Peyer's patch (tissue), 4 donors: ENCODE measurements at places on chromosomes 3 and 15. TPM values are rescaled to one million over a fixed set of nuclear protein-coding genes. Genes with fewer than 3 reads are reported as not detected.

DNA sequence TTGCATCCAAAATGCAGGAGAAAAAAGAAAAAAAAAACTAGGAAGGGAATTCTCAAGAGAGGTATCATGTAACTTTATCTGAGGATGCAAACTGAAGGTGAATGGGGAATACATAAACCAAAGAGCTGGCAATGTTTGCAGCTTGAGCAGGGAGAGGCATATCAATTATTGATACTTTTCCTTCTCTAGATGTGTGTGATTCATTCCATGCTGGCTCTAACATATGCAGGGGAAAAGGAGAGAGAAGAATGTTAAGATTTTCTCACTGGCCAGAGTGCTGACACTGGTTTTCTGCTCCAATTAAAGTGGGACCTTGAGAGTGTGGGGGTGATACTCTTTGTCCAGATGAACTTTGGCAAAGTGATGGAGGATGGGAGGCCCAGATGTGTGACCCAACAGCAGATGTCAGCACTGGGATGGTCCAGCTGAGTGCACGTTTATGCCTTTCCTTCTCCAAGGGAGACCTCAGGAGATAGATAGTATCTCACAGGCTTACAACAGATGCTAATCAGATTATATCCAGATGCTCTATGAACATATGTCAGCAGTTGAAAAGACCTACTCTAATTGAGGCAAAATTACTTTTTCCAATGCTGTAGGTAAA is 50.0 kb upstream of the PSMD6 start:
- no peak for DNase-seq

DNA sequence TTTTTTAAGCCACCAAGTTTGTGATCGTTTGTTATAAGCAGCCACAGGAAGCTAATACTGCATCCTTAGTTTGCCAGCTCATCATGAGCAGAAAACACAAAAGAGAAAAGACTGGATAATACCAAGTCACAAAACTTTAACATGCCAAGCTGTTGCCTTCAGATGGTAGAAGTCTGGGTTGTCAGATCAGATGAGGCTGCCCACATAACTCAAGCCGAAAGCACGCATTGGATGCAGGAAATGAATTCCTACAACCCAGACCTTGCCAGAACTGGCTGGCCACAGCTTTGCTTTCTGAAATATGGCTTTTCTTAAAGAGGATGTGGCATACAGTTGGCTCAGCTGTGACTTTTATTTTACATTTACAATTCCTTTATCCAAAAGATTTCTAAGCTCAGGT is 118.3 kb upstream of the NEO1 start:
- DNase-seq: no peak

GRCh38 chr15:74730619-74731316 is 5.4 kb upstream of the CYP1A1 start:
- no peak for DNase-seq

DNA sequence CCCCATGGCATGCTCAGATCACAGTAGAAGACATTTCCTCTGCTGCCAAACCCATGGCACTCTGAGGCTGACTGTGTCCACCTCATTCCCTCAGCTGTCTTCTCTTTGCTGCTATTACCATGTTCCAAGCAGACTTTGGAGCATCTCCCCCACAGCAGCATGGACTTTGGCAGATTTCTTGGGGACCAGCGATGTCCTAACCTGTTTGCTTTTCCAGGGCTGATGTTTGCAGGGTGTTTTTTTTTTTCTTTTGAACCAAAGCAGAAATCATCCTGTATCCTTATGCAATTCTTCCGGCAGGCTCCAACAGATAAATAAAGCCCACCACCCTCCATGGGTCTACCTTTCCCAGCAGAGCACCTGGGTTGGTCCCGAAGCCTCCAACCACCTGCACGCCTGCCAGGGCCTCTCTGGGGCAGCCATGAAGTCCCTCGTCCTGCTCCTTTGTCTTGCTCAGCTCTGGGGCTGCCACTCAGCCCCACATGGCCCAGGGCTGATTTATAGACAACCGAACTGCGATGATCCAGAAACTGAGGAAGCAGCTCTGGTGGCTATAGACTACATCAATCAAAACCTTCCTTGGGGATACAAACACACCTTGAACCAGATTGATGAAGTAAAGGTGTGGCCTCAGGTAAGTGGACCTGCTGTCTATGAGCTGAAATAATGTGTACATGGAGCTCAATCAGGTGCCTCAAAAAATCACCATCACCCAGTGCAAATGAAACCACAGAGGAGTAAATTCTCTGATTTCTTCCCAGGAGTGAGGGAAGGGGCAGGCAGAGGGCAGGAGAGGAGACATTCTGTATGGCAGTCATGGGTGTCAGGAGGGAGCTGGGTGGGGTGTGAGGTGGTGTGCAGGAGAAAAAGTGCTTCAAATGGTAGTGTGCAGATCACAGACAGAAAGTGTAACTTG is at the start of gene AHSG:
Gene AHSG, plus strand, starts transcription at position 340 of the 916 bp plus-strand sequence. Its CDS starts 82 bp downstream, at position 422.
- DNase-seq: no peak

The PLA2G4E gene
- total RNA-seq: 1.5 TPM
